Stimulated activated CD4-positive, alpha-beta T cell treated with anti-CD3 and anti-CD28 coated beads, TNF-alpha, amount 100 ng/mL, for 24 hours (primary cell): ENCODE measurements at places on chromosomes 3 and 15.

DNA sequence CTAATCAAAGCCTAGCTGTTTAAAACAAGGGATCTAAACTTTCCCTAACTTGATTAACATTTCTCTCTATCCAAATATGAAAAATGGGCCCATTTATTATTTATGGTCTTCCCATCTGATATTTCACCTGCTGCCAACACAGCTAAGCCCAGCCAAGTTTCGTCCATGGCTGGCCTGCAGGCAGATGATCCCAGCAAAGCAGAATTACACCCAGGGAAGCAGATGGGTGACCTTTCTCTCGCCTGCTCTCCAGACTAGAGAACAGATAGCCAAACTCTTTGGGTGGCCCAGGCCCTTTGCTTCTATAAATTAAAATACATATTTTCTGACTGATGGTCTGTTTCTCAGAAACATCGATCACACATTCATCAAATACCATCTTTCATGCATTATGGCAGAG, 1038.8 kb downstream of the AGBL1 start:
- no peak for DNase-seq

- no peak for DNase-seq
Observed at GRCh38 chr15:42591238-42591934, 16.0 kb downstream of the STARD9 start.

DNA sequence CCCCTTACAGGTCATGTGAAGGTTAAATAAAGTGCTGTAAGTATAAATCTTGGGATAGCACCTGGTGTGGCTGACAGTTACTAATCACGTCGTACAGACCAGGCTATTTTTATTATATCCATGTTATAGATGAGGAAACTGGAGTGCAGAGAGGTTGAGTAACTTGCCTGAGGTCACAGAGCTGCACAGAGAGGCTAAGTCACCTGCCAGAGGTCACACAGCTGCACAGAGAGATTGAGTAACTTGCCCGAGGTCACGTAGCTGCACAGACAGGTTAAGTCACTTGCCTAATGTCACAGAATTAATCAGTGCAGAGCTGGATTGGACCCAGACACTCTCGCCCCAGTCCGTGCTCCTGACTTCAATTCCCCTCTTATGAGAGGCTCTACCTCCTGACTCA, 171.5 kb downstream of the NUP210 start:
- DNase-seq: no peak

- DNase-seq: no peak
Observed at GRCh38 chr15:67736810-67737209, 88.5 kb upstream of the SKOR1 start.

DNA sequence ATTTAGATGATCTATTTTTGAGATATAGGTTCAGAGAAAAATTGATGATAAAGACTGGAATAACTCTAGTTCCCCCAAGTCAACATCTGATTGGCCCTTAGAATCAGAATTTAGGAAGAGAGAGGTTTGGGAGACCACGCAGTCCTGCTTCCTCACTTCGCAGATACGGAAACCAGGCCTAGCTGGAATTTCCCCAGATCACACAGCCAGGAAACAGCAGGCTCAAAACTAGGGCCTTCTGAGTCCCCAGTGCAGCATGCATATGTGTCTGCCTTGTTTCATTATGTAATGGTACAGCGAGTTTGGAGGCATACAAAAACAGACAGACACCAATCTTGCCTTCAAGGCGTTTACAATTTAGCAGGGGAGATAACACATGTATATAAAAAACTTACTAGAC, 177.1 kb upstream of the ICE2 start:
- DNase-seq: no peak

GRCh38 chr15:81443040-81443820, 69.2 kb upstream of the TMC3 start:
- no peak for DNase-seq

- DNase-seq: no peak
Observed at GRCh38 chr3:171198781-171199472, 172.4 kb upstream of the SLC2A2 start.

DNA sequence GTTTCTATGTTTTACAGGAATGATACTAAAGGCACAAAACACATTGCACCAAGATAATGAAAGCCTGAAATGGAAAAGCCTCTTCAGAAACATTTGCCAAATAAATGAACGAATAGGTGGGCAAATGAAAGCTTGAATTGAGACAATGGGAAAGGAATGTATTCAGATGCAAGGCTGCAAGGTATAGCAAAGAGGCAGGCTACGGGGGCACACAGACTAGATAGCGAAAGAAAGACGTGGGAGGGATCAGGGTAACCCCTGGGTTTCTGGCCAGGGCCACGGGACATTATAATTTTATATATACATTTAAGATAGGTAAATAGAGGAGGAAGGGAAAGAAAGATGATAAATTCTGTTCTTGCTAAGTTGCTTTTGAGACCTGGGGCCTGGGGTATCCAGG, 95.9 kb upstream of the NLGN1 start:
- DNase-seq: no peak

- DNase-seq: no peak
Observed at GRCh38 chr3:54960701-54961100, 32.8 kb upstream of the LRTM1 start.
